ENCODE measurements at places on chromosomes 6 and 20. TPM values are rescaled to one million over a fixed set of nuclear protein-coding genes. Genes with fewer than 3 reads are reported as not detected.
A peak's percentile ranks its signal among the peaks of the same experiment; 100 is the strongest.

DNA sequence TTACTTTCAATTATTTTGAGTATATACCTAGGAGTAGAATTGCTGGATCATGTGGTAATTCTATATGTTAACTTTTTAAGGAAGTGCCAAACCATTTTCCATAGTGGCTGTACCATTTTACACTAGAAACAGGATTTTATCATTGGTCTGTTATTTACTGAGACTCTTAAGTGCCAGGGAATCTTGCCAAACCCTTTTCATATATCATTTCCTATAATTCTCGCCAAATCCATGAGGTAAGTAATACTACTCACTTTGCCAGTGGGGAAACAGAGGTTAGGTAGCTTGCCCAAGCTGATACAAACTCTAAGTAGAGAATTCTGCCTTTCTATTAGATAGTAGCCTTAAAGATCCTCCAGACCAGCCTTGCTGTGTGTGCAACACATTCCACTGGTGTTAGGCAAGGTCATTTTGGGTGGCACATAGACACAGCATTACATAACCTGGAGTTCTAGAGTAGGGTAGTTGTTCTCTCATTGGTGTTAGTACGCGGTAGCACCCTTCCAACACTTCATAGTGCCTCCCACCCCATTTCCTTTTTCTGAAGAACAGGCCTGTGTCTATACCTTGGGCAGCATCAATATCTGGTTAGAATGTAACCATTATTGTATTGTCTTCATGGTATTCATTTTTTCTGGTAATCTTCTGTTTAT lies 65.5 kb downstream of the ARID1B start:
- DNase-seq = no peak
- H3K36me3 ChIP-seq = no peaks in the 10 kb centered on the region
- H3K27ac ChIP-seq = no peak overlapping the region
- no peaks in the 10 kb centered on the region for H3K27me3 ChIP-seq
- peaks cover 25% of the 10 kb centered on the region for H3K4me1 ChIP-seq
- no peak overlapping the region for H3K4me3 ChIP-seq

GRCh38 chr6:35669451-35670045 lies 19.2 kb downstream of the FKBP5 start:
- H3K27me3 ChIP-seq = no peaks in the 10 kb centered on the region
- no peak for DNase-seq
- peaks cover 20% of the 10 kb centered on the region for H3K4me1 ChIP-seq
- H3K36me3 ChIP-seq = no peaks in the 10 kb centered on the region
- peak overlapping the region; percentile 13 for H3K4me3 ChIP-seq
- peak overlapping the region; percentile 54 for H3K27ac ChIP-seq

DNA sequence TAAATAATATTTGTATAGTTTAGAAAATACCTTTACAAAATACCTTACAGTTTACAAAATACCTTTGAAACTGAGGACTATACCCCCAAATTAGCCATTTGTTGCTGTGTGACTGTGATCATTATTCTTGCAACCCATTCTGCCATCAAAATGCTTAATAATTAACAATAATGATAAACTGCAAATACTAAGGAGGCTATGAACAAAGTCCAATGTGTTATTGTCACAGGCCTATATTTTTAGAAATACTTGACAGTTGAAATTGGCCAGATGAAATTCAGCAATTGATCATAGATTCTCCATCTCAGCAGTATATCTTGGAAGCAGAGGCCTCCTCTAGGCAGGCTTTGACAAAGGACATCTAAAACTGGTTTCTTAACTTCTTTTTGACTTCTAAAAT lies 178.6 kb downstream of the HS3ST5 start:
- no peaks in the 10 kb centered on the region for H3K27me3 ChIP-seq
- H3K4me1 ChIP-seq = no peaks in the 10 kb centered on the region
- H3K27ac ChIP-seq = no peak overlapping the region
- no peaks in the 10 kb centered on the region for H3K36me3 ChIP-seq

GRCh38 chr6:153192943-153193885 lies 62.1 kb upstream of the RGS17 start:
- H3K4me1 ChIP-seq = no peaks in the 10 kb centered on the region
- H3K36me3 ChIP-seq = no peaks in the 10 kb centered on the region
- no peak overlapping the region for H3K27ac ChIP-seq
- no peak overlapping the region for H3K4me3 ChIP-seq

GRCh38 chr6:125230674-125231073 lies 71.1 kb downstream of the HDDC2 start:
- no peaks in the 10 kb centered on the region for H3K27me3 ChIP-seq
- H3K27ac ChIP-seq = no peak overlapping the region
- H3K4me3 ChIP-seq = no peak overlapping the region
- H3K36me3 ChIP-seq = no peaks in the 10 kb centered on the region

DNA sequence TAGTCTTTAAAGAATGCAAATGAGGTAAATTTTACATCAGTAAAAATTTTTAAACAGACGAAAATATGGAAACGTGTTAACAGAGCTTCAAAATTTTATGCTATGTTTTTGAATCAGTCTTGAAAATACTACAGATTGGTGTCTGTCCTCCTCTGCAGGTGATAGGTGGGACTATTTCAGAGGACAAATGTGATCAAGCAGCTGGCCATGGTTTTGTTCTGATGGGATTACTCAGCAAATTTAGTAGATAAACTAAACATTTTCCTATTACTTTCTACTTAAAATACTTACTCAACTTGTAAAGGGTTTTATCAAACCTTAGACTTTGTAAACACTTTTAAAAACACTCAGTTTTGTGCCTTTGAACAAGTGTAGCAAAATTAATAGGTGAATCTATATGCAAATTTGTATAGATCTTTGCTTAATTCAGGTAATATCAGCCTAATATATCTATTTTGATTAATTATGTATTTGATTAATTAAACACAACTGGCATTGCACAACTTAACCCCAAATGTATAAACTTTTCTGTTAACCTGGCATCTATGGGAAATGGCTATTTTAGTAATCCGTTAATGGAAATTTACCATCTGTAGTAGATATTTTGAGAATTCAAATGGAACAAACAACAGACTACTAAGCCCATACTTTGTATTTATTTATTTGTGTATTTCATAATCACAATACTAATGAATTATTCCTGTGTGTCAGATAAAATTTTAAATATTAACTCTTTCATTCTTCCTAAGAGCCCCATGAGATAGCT lies 22.5 kb downstream of the ADGRB3 start:
- no peaks in the 10 kb centered on the region for H3K4me1 ChIP-seq
- DNase-seq = no peak
- no peaks in the 10 kb centered on the region for H3K27me3 ChIP-seq

DNA sequence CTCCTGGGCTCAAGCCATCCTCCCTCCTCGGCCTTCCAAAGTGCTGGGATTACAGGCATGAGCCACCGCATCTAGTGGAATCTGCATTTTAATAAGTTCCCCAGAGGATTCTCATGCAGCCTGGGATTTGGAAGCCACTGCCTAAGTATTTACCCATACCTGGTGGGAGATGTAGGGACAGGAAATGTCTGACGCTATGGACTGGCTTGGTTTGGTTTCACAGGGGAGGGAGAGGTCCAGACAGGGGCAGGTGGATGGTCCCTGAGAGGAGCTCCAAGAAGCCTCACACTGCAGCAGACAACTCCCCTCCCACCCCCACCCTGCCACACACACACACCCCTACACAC lies 4.4 kb downstream of the VSTM2L start:
- H3K27me3 ChIP-seq = peaks cover 8% of the 10 kb centered on the region
- H3K4me1 ChIP-seq = peaks cover 5% of the 10 kb centered on the region
- DNase-seq = no peak

GRCh38 chr20:64101731-64102621 lies 5.4 kb downstream of the NPBWR2 start:
- DNase-seq = peak; percentile 71
- no peaks in the 10 kb centered on the region for H3K36me3 ChIP-seq
- no peak overlapping the region for H3K4me3 ChIP-seq
- peaks cover 41% of the 10 kb centered on the region for H3K4me1 ChIP-seq

- no peaks in the 10 kb centered on the region for H3K36me3 ChIP-seq
- H3K4me1 ChIP-seq = no peaks in the 10 kb centered on the region
Measured at GRCh38 chr6:1865585-1865984, 255.9 kb downstream of the FOXC1 start.

DNA sequence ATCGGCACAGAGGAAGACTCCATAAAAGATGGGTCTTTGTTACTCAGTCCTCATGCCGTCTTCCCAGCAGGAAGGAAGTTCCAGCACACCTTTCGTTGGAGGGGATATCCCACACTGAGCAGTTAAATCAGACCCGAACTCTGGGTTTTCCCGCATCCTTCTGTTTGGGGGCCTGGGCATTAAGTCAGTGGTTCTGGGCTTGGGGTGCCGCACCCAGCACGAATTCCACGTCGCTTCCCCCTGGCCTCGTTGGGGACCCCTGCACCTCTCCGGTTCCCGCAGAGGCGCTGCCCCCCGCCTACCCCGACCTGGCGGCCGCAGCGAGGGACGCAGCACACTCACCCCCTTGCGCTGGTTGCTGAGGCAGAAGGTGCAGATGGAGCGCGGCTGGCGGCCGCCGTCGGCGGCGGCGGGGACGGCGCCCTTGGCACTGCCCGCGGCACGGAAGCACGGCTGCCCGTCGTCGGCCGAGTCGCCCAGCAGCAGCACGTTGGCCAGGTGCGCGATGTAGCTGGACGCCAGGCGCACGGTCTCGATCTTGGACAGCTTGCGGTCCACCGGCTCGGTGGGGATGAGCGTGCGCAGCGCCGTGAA lies 641 bp downstream of the TCF15 start:
- peaks cover 3% of the 10 kb centered on the region for H3K4me1 ChIP-seq
- no peaks in the 10 kb centered on the region for H3K36me3 ChIP-seq
- DNase-seq = no peak

DNA sequence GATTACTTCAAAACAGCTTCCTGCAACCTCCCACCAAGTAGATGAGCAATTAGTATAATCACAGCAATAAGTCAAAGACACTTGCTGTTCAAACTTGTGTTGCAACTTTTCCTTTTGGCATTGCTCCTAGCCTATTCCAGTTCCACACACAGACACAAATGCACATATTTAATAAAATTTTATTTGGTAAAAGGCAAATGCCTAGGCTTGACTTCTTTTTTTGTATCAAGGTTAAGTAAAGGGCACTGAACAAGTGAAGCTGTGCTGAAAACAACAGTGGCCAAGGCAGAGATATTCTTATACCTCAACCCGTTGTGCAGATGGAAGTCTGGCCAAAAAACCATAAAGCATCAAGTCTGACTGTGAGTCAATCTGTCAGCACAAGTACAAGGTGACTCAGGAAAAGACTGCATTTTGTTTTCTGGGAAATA lies 708.4 kb upstream of the CITED2 start:
- no peaks in the 10 kb centered on the region for H3K36me3 ChIP-seq
- no peak overlapping the region for H3K4me3 ChIP-seq
- no peak overlapping the region for H3K27ac ChIP-seq
- DNase-seq = no peak
- no peaks in the 10 kb centered on the region for H3K4me1 ChIP-seq

DNA sequence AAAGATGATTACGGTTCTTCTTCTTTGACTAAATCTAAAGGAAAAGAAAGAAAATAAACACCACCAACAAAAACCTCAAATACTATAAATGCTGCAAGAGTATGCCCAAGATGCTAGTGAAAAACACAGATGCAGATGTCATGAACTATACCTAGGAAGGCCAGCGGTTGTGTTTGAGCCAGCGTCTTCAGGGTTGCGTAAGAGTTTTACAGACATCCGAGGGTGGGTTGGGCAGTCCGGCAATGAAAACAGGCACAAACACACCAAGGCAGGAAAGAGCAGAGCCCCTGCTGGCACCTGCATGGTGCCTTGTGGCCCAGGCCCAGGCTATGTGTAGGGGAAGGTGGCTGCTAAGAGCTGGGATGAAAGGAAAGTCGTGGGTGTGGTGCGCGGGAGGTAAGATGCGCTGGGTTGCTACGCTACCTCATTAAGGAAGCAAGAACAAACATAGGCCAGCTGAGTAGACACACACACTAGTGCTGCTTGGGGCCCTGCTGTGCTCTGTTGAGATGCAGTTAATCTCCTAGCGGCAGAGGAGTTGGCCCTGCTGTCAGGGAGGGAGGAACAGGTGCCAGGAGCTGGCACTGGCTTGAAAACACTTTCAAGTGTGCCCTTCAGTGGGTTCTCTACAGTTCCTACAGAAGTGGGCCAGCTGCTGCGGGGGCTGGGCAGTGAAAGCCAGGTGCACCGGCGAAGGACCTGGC lies 170.2 kb upstream of the PLN start:
- H3K27ac ChIP-seq = no peak overlapping the region
- no peaks in the 10 kb centered on the region for H3K4me1 ChIP-seq
- H3K27me3 ChIP-seq = no peaks in the 10 kb centered on the region
- no peaks in the 10 kb centered on the region for H3K36me3 ChIP-seq
- H3K4me3 ChIP-seq = no peak overlapping the region

- H3K27ac ChIP-seq = no peak overlapping the region
- no peaks in the 10 kb centered on the region for H3K36me3 ChIP-seq
- H3K27me3 ChIP-seq = no peaks in the 10 kb centered on the region
- no peak overlapping the region for H3K4me3 ChIP-seq
- peaks cover 15% of the 10 kb centered on the region for H3K4me1 ChIP-seq
Measured at GRCh38 chr6:30769853-30770524, 25.6 kb upstream of the IER3 start.

UBD gene
- not detected for total RNA-seq

GRM1 gene
- total RNA-seq = not detected

HLA-F gene
- total RNA-seq = 1,031 TPM

DNAH8 gene
- total RNA-seq = not detected
